ENCODE measurements at places on chromosomes 4 and X.
A peak's percentile ranks its signal among the peaks of the same experiment; 100 is the strongest.

GRCh38 chrX:150269605-150270254 is 93.4 kb upstream of the MAMLD1 start:
- DNase-seq = peak; percentile 2

GRCh38 chr4:42326040-42326439 is 71.2 kb upstream of the SHISA3 start:
- DNase-seq = no peak

DNA sequence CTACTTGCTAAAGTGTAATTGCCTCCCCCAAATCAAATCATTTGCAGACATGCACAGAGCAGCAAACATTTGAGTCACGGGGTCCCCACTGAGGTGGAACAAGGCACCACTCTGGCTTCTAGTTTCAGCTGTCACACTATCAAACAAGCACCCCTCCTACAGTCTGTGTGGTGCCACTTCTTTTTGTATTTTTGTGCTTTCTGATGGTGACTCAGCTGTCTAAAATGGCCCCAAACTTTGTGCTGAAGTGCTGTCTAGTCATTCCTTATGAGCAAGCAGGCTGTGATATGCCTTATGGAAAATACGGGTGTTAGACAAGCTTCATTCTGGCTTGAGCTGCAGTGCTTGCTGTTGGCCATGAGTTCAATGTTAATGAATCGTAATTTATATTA is 15.4 kb downstream of the IGFBP7 start:
- DNase-seq = no peak

DNA sequence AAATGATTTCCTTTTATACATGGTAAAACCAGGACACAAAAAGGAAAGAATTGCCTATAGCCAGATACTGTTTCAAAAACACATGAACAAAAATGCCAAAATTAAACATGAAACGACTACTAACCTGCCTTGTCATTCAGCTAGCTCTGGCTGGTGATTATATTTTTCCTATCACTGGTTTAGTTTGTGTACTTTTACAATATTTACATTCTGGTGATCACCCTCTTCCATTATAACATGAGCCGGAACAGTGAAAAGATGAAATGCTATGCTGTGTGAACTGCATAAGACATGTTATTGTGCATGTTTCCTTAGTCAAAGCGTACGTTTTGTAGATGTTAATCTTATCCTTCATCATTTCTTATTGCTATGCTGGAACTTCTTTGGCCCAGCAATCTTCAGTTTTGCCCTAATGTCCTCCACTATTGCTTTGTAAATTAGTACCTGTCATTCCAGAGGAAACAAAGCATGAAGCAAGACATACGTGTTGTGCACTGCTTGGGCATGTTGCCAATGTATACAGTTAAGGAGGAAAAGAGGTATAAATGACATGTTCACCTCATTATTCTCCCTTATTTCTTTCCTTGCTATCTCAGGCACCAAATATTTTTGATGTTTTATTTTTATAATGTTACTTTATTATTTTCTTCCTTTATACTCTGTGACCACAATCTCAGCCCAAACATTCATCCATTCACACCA is 386.3 kb downstream of the ARHGAP24 start:
- DNase-seq = no peak

DNA sequence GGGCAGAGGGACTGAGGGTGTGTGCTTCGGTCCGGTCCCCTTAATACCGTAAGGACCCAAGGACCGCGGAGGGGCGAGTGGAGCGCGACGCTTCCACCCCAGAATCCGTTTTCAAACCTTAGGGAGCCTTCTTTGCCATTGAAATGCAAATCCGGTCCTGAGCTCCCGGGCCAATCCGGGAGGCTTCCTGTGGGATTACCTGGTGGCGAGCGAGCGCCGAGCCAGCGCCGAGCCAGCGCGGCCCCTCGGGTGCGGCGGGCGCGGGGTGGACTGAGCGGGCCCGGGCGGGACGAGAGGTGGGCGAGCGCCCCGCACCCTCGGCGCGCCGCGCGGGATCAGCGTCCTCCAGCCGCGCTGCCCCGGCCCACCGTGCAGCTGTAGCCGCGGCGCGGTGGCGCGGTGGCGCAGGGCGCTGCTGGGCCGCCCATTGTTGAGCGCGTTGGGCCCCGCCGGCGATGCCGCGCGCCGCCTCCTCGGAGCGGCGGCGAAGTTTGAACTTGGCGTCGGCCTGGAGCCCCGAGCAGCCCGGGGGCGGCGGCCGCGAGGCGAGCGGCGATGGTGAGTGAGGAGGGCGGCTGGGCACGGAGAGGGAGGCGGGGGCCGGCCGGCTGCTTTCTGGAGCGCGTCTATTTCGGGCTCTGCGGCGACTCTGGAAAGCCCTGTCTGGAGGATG is 208.7 kb downstream of the SOWAHB start:
- DNase-seq = peak; percentile 21

DNA sequence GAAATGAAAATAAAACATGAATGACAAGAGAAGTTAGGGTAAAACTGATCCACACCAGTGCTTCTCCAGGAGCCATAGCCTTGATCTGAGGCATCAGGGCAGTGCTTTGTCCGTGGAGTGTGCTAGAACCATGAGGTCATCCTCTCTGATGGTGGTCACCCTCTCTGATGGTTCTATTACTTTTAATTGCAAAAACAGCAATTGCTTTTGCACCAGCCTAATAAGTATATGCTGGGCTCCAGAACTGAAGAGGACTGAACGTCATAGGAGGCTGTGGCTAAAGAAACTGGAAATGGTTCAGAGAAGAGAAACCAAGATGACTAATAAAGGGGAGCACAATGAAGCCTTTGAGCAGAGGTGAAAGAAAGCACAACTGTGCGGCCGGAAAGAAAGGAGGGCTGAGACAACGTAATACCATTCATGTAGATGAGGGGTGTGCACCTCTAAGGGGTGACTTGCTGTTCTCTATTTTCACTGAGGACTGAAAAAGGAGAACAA is 17.0 kb upstream of the TMEM154 start:
- DNase-seq = no peak

GRCh38 chr4:25100021-25100555 is 60.2 kb downstream of the SEPSECS start:
- DNase-seq = no peak
